ENCODE measurements at places on chromosomes 13 and 19.
A peak's percentile ranks its signal among the peaks of the same experiment; 100 is the strongest.

- peak; percentile 49 for DNase-seq
Measured at GRCh38 chr19:55391702-55392615, 6.2 kb downstream of the RPL28 start.

DNA sequence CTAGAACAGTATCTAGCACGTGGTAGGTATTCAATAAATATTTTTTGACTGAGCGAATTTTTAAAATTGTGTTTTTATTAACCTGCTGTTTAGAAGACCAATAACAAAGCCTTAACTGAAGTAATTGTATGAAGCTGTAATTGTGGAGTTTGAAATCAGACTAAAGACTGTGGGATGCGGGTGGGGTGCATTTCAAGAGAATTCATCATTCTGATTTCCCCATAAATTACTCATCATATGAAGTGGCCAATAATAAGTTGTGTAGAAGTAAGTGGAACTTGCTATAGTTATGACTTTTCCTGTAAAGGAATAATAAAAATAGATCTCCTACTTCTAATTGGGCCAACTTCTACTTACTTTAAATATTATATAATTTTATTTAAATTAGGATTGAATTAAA is 449.3 kb downstream of the PCDH9 start:
- DNase-seq, result peak; percentile 47

GRCh38 chr13:49098198-49098597 is 121.9 kb upstream of the MLNR start:
- peak; percentile 98 for DNase-seq

DNA sequence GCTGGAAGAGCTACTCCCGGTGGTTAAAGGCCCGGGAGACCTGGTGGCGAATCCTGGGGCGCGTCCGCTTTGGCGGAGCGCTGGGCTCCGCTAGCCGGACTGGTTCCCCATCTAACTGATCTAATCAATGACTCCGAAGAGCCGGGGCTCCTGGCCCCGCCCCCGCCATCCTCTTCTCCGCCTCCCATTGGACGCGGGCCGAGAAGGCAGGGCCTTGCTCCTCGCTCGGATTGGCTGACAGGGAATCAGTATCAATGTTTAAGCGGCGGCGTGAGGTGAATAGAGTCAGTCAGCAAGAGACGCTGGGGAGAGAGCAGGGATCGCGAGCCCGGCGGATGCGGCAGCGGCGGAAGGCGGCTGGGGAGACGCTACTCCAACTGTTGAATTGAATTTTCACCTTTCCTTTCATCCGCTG is 1.7 kb upstream of the PCDH17 start:
- DNase-seq, result no peak

DNA sequence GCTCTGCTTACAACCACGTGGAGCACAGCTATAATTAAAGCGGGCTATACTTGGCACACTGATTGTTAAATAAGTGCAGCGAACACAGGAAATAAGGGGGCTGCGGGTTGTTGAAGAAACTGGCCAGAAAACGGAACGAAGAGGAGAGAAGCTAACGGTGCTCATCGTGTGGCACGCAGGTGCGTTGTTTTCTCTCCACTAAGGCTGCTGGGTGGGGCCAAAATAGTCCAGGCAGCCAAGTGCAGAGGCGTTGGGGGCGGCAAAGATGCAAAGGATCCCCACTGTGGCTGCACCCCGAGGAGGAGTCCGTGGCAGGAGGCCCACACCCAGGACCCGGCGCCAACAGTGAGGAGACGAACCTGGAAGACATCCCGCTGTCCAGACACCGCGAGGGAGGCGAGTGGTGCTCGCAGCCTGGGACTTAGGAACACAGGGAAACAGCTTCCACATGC is 8.1 kb upstream of the ARL11 start:
- DNase-seq, result no peak

Measured in HCEC 1CT (cell line).